WTC11 (cell line): ENCODE measurements at places on chromosomes 6 and 20. TPM values are rescaled to one million over a fixed set of nuclear protein-coding genes. Genes with fewer than 3 reads are reported as not detected.

GRCh38 chr20:60035486-60035885 is 77.3 kb downstream of the CDH26 start:
- peaks cover 15% of the 10 kb centered on the region for H3K4me1 ChIP-seq
- no peak overlapping the region for H3K27ac ChIP-seq
- no peak for DNase-seq
- H3K36me3 ChIP-seq: peaks cover 14% of the 10 kb centered on the region; the same call in 1 of the 2 replicates
- H3K27me3 ChIP-seq: peaks cover 34% of the 10 kb centered on the region

GRCh38 chr6:11833626-11834592 is 55.3 kb upstream of the ADTRP start:
- H3K4me1 ChIP-seq: peaks cover 11% of the 10 kb centered on the region
- no peak overlapping the region for H3K27ac ChIP-seq
- no peak overlapping the region for H3K4me3 ChIP-seq
- H3K36me3 ChIP-seq: peaks cover 15% of the 10 kb centered on the region
- DNase-seq: peak; percentile 24

DNA sequence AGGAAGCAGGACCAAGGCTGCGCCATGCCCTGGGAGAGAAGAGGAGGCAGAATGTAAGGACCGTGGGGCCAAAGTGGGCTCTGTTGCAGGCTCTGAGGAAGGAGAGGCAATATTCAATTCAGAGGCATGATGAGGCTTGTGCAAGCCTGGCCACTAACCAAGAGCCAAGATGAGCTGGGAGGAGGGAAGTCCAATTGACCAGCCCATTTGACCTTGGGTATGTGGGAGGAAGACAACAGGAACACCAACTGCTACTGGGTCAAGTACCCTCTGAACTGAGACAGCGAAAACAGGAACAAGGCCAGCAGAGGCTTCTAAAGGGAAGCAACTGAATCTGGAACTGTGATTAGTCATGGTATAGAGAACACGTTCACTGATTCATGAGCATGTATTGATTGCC is 779.6 kb downstream of the MAFB start:
- no peak overlapping the region for H3K4me3 ChIP-seq
- H3K27ac ChIP-seq: peak overlapping the region; percentile 42; the same call in 1 of the 2 replicates
- no peak for DNase-seq
- H3K36me3 ChIP-seq: no peaks in the 10 kb centered on the region

DNA sequence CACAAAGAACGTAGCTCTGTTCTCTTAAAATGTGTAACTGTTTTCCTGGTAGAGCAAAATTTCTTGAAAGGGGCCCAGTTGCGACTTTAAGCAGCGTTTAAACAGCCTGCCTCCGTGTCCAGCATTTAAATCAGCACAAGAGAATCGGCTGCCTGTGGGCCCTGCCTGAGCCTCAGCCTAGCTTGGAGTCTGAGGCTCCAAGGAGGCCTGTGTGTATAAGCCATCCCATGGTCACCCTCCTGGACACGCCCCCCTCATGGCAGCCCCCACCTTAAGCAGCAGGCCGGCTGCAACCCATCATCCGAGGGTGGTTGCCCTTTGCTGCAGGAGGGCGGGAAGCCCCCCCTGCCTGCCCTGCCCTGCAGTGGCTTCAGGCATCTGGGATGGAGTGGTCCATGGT is 18.9 kb downstream of the SDCBP2 start:
- DNase-seq: no peak
- H3K36me3 ChIP-seq: no peaks in the 10 kb centered on the region
- peaks cover 15% of the 10 kb centered on the region for H3K27me3 ChIP-seq
- H3K4me3 ChIP-seq: no peak overlapping the region
- no peak overlapping the region for H3K27ac ChIP-seq
- H3K4me1 ChIP-seq: no peaks in the 10 kb centered on the region; the same call in 1 of the 2 replicates

DNA sequence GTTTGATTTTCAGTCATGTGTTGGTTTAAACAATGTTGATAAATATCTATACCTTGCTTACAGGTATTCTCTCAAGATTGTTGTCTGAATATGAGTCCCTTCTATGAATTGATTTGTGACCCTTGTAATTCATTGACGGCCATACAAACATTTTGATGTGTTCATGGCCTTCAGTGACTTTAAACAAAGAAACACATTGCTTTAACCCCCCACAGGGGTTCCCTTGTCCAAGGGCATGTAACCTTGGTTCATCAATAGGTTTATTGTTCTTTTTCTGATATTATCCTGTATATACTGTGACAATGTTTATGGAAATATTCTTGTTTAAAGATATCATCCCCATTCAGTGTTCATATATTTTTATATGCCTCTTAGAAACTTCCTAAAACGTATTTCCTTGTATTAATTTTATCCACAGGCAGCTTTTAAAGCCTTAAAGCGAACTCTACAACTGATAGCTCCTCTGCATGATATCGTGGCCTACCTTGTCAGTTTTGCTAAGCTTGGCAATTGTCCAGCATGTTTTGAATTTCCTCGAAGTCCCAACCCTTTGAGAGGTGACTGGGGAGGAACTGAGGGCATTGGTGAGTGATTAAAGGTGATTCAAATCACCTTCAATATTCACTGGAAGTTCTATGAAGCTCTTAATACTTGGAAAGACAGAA is 87.0 kb downstream of the CD164 start:
- no peaks in the 10 kb centered on the region for H3K36me3 ChIP-seq
- DNase-seq: no peak
- no peak overlapping the region for H3K27ac ChIP-seq
- peaks cover 2% of the 10 kb centered on the region; the same call in 1 of the 2 replicates for H3K27me3 ChIP-seq

DNA sequence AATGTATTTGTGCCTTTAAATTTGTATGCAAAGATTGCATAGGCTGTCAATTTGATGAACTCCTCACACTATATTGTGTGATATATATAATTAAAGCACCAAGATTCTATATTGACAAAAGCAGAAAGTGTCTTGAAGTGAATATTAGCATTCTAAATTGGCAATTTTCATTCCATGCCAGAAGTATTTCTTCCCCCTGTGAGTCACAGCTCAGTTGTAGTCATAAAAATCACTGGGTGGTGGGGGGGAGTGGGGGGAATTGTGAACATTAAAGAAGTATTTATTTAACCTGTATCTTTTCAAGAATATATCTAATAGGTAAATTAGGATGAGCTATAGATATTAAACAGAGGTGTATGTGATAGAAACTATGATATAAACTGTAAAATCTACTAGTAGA is 3.1 kb upstream of the ARMC2 start:
- H3K4me1 ChIP-seq: peaks cover 13% of the 10 kb centered on the region
- H3K4me3 ChIP-seq: no peak overlapping the region
- no peaks in the 10 kb centered on the region for H3K36me3 ChIP-seq
- no peak for DNase-seq
- H3K27ac ChIP-seq: no peak overlapping the region

DNA sequence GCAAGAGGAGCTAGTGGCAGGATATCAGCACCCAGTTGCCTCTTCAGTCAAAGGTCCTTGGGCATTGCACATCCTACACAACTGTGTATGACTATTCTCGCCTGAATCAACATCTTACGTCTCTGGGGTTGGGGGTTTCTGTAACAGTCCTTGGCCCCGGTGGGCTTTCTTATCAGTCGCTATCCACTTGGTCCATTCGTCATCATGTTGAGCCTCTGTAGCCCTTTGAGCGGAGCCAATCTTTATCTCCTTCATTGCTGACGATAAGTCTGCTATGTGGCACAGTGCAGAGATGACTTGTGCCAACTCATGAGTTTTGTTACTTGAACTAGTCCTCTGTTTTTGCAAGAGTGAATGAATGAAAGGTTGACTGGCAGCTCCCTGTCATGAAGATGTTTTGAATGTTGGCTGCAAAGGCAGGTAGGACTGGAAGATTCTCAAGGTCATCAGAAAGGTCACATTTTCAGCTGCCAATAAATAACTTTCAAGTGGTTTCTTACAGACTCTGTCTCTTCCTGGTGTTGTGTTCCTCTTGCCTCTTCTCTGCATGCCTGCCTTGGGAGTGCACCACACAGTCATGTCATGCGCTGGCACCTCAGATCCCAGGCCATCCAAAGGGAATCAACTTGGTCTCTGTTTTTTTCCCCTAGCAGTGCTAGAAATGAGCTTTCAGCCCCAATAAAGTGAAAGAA is 238.9 kb downstream of the SLC24A3 start:
- H3K27ac ChIP-seq: no peak overlapping the region
- H3K36me3 ChIP-seq: no peaks in the 10 kb centered on the region
- H3K27me3 ChIP-seq: no peaks in the 10 kb centered on the region

DNA sequence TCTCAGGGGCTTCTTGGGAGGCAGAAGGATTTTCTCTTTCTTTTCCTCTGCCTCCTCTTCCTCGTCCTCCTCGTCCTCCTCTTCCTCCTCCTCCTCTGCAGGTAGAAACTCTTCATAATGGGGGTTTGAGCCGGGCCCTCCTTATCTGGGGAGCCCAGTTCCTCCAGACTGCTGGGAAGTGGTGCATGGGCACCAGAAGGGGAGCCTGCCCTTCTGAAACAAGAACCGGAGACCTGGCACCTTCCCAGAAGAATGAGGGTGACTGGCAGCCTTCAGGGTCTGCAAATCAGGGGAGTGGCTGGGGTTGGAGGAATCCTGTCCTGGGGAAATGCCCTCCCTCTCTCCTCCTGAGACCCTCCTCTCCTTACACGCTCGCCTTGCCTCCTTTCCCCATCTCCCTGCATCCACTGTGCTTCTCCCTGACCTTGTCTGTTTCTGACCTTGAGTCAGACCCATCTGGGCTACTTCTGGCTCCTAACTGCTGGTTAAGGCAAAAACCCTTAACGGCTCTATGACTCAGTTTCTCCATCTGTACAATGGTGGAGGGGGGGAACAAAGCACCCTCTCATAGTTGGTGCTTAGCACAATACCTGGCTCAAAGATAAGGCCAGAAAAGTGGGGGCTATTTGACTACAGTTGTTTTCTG is 1.7 kb downstream of the TULP1 start:
- peaks cover 32% of the 10 kb centered on the region for H3K27me3 ChIP-seq
- DNase-seq: no peak
- peaks cover 44% of the 10 kb centered on the region for H3K4me1 ChIP-seq
- H3K36me3 ChIP-seq: no peaks in the 10 kb centered on the region
- H3K27ac ChIP-seq: no peak overlapping the region
- peak overlapping the region; percentile 55 for H3K4me3 ChIP-seq

DNA sequence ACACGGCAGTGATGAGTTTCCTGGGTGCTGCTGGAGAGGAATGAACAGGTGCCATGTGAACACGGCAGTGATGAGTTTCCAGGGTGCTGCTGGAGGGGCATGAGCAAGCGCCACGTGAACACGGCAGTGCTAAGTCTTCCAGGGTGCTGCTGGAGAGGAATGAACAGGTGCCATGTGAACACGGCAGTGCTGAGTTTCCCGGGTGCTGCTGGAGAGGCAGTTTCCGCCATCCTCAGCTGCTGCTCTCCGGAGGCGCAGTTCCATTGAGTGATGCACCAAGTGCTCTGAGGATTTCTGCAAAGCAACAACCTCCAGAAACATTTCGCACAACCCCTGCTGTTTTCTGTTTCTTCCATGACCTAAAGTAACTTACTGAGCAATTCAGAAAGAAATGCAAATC is 155.4 kb downstream of the SMOC2 start:
- H3K27ac ChIP-seq: no peak overlapping the region
- no peak overlapping the region for H3K4me3 ChIP-seq
- no peaks in the 10 kb centered on the region for H3K36me3 ChIP-seq
- no peak for DNase-seq
- peaks cover 7% of the 10 kb centered on the region; the same call in 1 of the 2 replicates for H3K4me1 ChIP-seq

DNA sequence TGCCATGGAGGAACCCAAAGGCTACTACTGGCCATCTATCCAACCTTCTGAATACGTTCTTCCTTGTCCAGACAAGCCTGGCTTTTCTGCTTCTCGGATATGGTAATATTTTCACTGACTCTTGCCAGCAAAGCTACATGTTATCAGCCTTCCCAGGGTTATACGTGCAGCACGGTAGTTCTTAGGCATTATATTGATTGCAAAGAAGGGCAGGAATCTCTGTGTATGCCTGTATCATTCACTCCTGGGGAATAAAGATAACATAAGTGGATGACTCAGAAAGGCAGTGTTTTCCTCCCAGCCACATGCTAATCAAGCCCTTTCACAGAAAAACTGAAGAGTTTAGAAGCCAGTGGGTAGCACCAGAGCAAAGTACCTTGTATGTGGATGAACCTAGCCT is 98.7 kb downstream of the ADGRG6 start:
- no peak overlapping the region for H3K27ac ChIP-seq
- no peak for DNase-seq
- H3K36me3 ChIP-seq: no peaks in the 10 kb centered on the region
- H3K4me1 ChIP-seq: peaks cover 14% of the 10 kb centered on the region
- H3K4me3 ChIP-seq: no peak overlapping the region

BMP6 gene
- 1.0 to 1.2 TPM (median 1.1 TPM) in 3 replicates for total RNA-seq

ADAM33 gene
- 5.3 to 7.1 TPM (median 7.0 TPM) in 3 replicates for total RNA-seq

MYMX gene
- total RNA-seq: 3.9 to 7.5 TPM (median 6.4 TPM) in 3 replicates

PPP1R3G gene
- total RNA-seq: 0.15 to 0.48 TPM (median 0.48 TPM) in 3 replicates

MEP1A gene
- 0.09 TPM in 1 of 3 replicates, not detected in the others for total RNA-seq

OTOR gene
- not detected in 3 replicates for total RNA-seq

RAMACL gene
- 0.30 to 0.79 TPM (median 0.53 TPM) in 3 replicates for total RNA-seq
